ENCODE measurements at places on chromosomes 1 and 21. TPM values are rescaled to one million over a fixed set of nuclear protein-coding genes. Genes with fewer than 3 reads are reported as not detected.

Gene PLA2G4A
- total RNA-seq, result 5.9 TPM

Gene SLC44A5
- 0.08 TPM for total RNA-seq

Gene HES2
- 0.08 TPM for total RNA-seq

Gene EIF4G3
- 27.8 TPM for total RNA-seq

Gene KCNA3
- total RNA-seq, result 0.64 TPM

Gene OLFML3
- total RNA-seq, result 97.4 TPM

Gene CTSE
- total RNA-seq, result not detected

Measured in epithelial cell of alveolus of lung (primary cell).